ENCODE measurements at places on chromosomes 3 and 15.

- no peak for DNase-seq
These were observed 138.3 kb upstream of the FAM3D start for GRCh38 chr3:58804914-58805313.

DNA sequence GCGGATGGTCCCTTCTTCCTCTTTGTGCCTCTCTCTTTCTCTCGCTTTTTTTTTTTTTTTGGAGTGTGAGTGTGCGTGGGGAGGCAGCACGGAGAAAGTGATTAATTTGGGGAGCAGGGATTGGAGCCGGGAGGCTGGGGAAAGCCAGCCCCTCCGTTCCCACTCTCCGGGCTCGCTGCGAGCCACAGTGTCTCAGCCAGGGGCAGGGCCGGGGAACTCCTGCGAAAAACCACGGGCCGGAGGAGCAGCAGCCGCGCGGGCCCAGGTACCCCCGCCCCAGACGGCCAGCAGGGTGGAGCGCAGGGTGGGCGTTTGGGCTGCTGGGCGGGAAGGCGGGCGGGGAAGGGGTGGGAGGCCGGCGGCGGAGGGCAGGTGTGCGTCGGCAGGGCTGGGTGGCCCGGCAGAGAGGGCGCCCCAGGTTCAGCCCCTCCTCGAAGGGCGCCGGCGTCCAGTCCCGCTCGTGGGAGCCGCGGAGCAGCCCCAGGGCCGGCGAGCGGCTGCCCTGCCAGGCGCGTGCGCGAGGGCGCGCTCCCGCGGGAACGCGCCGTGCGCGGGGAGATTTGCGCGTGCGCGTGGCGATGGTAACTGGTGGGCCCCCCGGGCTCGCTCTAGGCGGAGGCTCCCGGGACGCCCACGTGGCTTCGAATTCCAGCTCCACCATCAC is 1.4 kb downstream of the CHL1 start:
- DNase-seq, result no peak

- DNase-seq, result no peak
These were observed 101.9 kb upstream of the LRIG1 start for GRCh38 chr3:66602691-66603090.

DNA sequence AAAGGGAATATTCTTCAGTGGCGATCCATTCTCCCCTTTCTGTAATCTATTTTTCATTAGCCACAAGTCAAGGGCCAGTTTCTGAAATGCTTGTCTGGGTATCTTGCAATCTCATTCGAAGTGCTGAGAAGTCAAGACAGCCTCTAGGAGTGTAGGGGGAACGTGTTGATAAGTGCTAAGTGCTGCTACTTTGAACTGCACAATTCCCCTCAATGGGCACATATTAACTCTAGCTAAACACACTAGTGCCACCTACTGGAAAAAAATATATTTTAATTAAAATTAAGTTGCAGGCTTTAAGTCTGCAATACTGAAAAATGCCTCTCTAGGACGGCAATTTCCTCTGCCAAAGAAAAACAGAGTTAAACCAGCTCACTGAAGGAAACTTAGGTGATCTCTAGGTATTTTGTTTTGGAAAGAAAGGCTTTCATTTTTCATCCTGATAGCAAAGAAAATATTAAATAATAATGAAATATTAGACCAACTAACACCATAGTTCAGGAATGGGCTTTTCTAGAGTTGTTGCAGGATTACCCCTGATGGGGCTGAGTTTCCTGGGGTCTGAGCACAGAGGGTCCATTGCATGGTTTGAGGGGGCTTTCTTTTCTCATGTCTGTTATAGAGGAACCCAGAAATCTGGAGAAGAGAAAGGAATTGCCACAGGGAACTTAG is 181.9 kb upstream of the KBTBD8 start:
- no peak for DNase-seq

DNA sequence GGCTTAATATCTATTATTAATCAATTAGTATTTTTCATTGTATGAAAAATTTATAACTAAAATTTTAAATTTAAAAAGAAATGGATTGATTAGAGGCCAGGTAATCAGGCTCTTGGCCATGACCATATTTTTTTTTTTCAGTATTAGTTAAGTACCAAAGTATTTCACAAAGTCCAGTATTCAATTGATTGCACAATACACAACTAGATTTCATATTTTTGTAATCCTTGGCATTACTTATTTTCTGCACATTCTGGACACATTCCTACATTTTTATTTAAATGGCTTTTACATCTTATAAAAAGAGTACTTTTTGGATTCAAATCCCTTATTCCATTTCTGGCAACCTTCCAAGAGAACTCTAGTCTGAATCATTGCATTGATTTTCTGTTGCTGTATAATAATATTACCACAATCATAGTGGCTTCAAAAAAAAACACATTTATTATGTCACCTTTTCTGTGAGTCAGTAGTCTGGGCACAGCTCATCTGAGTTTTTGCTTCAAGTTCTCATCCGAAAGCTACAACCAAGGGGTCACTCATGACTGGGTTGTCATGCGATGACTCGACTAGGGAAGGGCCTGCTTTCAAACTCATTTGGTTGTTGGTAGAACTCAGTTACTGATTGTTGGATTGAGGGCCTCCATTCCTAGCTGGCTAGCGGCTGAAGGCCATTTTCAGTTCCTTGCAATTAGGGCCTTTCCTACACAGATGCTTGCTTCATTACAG is 90.7 kb downstream of the CNTN6 start:
- DNase-seq, result no peak

Measured in activated CD8-positive, alpha-beta memory T cell treated with anti-CD3 and anti-CD28 coated beads, Interleukin-2, amount 50 U/mL, for 48 hours (primary cell).